ENCODE measurements at places on chromosomes 5 and 9.

DNA sequence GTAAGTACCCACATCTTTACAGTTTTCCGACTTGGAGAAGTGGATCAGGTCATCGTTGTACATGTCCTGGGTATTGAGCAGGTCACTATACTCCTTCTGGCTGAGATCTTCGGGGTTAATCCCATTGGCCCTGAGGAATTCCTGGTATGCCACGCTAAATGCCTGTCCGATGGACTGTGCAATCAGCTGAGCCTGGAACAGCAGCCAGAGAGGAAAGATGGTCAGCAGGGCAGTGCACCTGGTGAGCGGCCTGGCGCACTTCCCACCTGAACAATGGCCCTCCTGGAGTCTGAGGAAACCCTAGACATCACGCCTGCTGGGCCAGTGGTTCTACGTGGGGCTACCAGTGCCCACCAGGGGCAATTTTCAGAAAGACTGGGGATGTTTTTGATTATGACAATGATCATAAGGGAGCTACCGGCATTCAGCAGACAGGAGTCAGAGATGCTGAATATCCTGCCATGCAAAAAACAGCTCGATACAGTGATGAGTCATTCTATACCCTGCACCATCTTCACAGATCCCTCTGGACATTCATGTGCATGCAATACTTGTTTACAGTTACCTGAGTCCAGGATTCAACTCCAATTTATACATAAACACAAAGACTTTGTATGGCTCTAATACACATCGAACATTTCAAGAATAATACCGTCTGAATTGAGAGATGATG, 127.2 kb downstream of the ENTREP1 start:
- no peak for DNase-seq

- DNase-seq, result no peak
These were observed 4.7 kb downstream of the CCIN start for GRCh38 chr9:36173861-36174260.

DNA sequence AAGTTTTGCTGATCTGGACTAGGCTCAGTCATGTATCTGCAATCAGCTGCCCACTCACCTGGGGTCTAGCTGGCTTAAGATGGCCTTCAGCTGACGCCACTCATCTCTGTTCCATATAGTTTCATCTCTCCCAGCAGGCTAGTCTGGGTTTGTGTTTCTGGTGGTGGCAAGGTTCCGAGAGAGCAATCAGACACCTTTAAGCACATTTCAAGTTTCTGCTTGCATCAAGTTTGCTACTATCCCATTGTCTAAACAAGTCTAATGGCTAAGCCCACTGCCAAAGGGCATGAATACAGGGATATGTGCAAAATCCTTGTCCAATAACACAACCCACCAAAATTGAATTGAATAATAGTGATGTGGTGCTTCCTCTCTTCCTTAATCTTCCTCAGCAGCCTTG, 251.7 kb downstream of the PIK3R1 start:
- no peak for DNase-seq

DNA sequence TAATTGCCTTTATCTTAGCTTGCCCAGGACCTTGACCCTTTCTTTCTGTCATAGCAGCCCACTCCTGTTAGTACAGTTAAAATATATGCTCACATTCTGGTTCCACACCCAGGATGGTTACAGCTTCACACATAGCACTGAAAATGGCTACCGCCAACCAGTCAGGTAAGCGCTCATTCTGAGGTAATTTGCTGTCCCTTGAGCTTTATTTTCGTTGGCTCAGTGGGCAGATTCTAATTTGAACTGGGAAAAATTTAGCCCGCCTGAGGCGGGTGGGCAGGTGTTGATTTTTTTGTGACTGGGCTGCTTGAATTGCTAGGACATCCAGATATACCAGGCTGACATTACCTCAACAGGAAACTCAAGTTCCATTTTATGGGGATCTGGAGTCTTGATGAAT, 137.5 kb downstream of the KCTD16 start:
- DNase-seq, result no peak

- DNase-seq, result no peak
These were observed 300.8 kb upstream of the PANK3 start for GRCh38 chr5:168879929-168880328.

DNA sequence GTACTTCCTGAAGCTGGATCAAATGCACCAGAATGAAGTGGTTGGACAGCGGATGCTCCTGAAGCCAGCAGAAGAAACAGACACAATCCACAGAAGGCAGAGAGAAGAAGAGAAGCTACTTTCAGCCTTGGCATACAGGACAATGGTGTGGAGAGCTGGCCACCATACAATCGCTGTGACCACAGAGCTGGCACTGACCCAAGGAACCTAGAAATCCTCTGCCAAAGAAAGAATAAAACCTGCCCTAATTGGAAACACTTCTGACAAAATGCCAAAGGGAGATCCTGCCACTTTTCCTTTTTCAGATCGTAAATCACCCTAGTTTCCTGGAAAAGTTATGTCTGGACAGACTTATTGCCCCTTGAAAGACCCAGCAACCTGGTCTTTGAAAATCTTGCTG, 77.8 kb downstream of the BAAT start:
- DNase-seq, result no peak

- DNase-seq, result no peak
These were observed 70.3 kb downstream of the APTX start for GRCh38 chr9:32931129-32931528.

GRCh38 chr9:135908093-135908753, 877 bp upstream of the CAMSAP1 start:
- no peak for DNase-seq

DNA sequence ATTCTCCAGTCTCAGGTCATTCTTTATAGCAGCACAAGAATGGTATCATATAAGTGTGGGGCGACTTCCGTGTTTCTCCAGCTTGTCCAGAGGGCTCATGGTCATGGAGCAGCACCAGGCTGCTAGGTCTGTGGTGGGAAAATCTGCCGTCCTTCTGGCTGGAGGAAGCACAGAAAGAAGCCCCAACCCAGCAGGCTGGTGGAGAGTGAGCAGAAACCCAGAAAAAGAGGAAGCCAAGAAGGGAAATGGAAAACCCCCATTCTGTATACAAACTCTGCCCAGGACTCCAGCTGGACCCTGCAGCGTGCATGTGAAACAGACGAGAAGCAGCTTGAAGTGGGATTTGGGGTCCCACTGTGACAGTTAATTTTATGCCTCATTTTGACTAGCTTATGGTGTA, 34.3 kb upstream of the OLFM1 start:
- no peak for DNase-seq

GRCh38 chr5:75672616-75673015, 44.6 kb downstream of the POC5 start:
- DNase-seq, result no peak

DNA sequence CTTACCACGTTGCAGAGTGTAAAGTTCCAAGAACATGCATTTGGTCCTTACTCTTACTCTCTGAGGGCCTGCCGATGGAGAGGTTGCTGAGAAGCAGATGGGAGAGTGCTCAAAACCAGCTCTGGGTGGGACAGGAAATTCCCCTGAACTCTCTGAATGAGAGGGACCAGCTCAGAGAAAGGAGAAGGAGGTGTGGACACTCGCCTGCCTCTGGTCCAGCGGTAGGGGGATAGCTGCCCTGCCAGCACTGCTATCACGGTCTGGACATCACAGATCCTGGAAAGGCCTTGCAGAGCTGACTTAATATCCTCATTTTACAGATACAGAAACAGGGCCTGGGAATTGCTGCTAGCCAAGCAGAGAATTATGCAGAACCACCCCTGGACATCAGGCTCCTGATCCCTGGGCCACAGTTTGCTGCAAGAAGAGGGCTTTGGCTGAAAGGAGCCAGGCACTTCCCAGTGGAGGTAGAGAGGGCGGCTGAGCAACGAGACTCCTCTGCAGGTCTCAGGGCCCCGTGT, 4.9 kb downstream of the TRAF1 start:
- DNase-seq, result no peak

DNA sequence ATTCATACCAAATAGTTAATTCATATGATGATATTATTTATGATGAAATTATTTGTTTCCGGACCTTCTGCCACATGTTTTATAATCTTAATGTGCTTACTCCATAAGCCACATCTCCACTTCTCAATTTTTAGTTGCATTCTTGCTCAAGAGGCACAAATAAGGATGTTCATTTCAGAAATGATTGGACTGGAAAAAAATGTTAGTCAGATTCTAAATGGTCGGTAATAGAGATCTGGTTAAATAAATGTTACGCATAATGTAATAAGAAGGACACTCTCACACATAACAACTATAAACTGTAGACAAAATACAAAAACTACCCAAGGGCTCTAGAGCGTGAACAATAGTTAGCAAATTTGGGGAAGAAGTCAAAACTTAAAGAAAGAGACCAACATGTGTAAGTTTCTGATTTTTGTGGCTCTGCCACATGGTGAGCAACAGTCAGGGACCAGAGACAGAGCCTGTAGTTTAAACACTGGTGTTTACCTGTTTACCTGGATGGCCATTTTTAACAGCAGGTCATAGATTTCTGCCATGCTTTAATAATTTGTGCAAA, 554.3 kb upstream of the CLINT1 start:
- DNase-seq, result no peak

GRCh38 chr9:124399323-124399967, 15.8 kb downstream of the PSMB7 start:
- no peak for DNase-seq

GRCh38 chr9:20302197-20302596, 320.1 kb downstream of the MLLT3 start:
- no peak for DNase-seq

DNA sequence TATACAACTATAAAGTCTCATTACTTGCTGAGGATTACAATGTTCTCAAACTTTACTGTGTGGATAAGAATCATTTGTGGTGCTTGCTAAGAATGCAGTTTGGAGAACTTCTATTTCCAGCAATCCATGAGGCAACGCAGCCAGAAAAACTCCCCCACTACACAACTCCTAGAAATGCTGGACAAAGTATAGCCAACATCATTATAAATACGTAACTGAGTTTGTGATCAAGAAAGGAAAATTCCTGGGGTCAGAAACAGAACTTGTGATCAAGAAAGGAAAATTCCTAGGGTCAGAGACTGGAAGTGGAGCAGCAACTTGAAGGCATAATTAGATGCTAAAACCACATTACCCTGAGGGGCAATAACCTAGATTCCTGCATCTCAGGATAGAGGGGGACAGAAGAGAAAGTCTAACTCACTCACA, 81.1 kb downstream of the MAT2B start:
- DNase-seq, result no peak

DNA sequence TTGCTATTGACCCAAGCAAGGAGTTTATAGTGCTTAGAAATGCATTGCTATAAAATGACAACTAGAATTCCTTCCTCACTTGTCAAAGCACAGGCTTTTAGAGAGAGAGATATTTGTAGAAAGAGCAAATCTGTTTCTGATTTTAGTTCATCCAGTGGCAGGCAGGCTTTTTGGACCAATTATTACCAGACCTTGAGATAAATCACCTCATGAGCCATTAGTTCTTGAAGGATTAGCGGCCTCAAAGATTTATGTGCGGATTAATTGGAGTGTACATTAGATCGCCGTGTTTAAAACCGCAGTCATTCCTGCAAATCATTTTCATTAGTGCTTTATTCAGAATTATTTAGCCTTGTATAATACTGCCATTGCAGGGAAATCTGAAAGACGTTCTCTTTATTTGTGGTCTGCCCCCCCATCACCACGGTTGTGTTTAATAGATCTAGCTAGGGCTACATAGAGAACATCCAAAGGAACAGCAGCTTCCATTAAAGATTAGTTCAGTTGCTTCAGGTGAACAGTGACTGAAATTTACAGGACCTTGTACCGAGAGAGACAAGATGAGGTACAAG, 28.8 kb upstream of the TJP2 start:
- DNase-seq, result no peak

Data from stimulated activated CD8-positive, alpha-beta memory T cell treated with anti-CD3 and anti-CD28 coated beads, Interleukin-4, amount 100 ng/mL, for 4 hours (primary cell).